Endothelial cell of umbilical vein (primary cell): ENCODE measurements at places on chromosomes 5 and 9. TPM values are rescaled to one million over a fixed set of nuclear protein-coding genes. Genes with fewer than 3 reads are reported as not detected.

GRCh38 chr9:21970800-21971640 is 23.2 kb downstream of the CDKN2A start:
- no peaks in the 10 kb centered on the region for H3K36me3 ChIP-seq
- DNase-seq = no peak
- H3K4me1 ChIP-seq = peaks cover 34% of the 10 kb centered on the region
- no peak overlapping the region for H3K4me3 ChIP-seq
- no peak overlapping the region for H3K27ac ChIP-seq

- peak; percentile 78 for DNase-seq
- H3K27ac ChIP-seq = no peak overlapping the region
- no peak overlapping the region for H3K4me3 ChIP-seq
- H3K27me3 ChIP-seq = no peaks in the 10 kb centered on the region
- no peaks in the 10 kb centered on the region for H3K4me1 ChIP-seq
- no peaks in the 10 kb centered on the region for H3K36me3 ChIP-seq
Measured at GRCh38 chr5:10283927-10284635, 23.6 kb downstream of the CMBL start.

GRCh38 chr5:40551496-40552491 is 127.9 kb upstream of the PTGER4 start:
- H3K36me3 ChIP-seq = no peaks in the 10 kb centered on the region
- no peaks in the 10 kb centered on the region for H3K27me3 ChIP-seq
- DNase-seq = peak; percentile 81
- peak overlapping the region; percentile 17 for H3K4me3 ChIP-seq
- H3K27ac ChIP-seq = peak overlapping the region; percentile 92
- H3K4me1 ChIP-seq = peaks cover 25% of the 10 kb centered on the region

DNA sequence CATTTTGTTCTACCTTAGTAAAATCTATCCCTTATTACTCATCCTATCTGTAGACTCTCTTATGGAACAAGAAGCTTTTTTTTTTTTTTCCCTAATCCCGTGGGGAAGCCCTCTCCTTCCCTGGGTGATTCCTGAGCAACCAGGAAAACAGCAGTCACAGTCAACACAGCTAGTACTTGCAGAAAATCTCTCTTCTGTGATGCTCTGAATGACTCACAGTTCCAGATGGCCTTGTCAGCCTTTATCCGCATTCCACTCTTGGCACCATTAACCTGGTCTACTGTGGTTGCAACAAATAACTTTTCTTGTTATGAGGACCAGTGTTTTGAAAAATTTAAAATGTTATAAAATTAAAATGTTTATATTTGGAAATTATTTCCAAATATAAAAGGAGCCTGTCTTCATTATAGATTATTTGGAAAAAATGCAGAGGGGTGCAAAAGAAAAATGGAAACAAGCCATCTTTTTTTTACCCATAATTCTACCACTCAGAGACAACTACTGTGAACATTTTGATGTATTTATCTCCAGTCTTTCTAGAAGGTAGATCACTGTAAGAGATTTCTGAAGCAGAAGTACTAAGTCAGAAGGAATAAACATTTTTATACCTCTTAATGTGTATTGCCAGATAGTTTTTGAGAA is 486.7 kb downstream of the RAB3C start:
- H3K27ac ChIP-seq = no peak overlapping the region
- H3K27me3 ChIP-seq = no peaks in the 10 kb centered on the region
- H3K4me3 ChIP-seq = no peak overlapping the region
- peak; percentile 5 for DNase-seq

- H3K27me3 ChIP-seq = peaks cover 19% of the 10 kb centered on the region
- H3K27ac ChIP-seq = no peak overlapping the region
- peaks cover 4% of the 10 kb centered on the region for H3K4me1 ChIP-seq
- H3K4me3 ChIP-seq = no peak overlapping the region
- DNase-seq = no peak
Measured at GRCh38 chr9:128206916-128207910, 4.0 kb downstream of the DNM1 start.

- no peaks in the 10 kb centered on the region for H3K4me1 ChIP-seq
- H3K27ac ChIP-seq = no peak overlapping the region
- DNase-seq = peak; percentile 76
- H3K36me3 ChIP-seq = no peaks in the 10 kb centered on the region
Measured at GRCh38 chr5:147857302-147858129, 21.0 kb upstream of the SCGB3A2 start.

DNA sequence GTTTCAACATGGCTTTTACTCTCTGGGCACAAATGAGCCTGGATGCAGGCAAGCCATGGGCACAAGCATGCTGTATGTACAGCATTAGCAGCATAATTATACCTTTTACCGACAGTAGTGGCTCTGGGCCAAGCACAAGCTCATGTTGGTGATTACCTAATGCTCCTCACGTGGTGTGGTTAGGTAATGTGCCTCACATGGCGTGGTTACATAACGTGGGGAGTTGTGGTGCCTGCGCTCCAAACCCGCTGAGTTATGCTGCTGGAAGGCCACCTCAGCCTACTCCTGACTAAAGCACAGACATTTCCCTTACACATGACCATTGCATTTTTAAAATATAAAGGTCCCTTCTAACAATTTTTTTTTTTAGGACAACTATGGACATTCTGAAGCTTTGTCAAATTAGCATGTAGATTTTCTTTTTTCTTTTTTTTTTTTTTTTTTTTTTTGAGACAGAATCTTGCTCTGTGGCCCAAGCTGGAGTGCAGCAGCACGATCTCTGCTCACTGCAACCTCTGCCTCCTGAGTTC is 794.0 kb downstream of the EFNA5 start:
- no peak for DNase-seq
- no peaks in the 10 kb centered on the region for H3K27me3 ChIP-seq
- no peaks in the 10 kb centered on the region for H3K36me3 ChIP-seq

GRCh38 chr5:133531594-133531993 is 80.7 kb downstream of the FSTL4 start:
- no peak overlapping the region for H3K27ac ChIP-seq
- no peak overlapping the region for H3K4me3 ChIP-seq
- no peak for DNase-seq
- H3K36me3 ChIP-seq = no peaks in the 10 kb centered on the region
- H3K27me3 ChIP-seq = peaks cover 3% of the 10 kb centered on the region

DNA sequence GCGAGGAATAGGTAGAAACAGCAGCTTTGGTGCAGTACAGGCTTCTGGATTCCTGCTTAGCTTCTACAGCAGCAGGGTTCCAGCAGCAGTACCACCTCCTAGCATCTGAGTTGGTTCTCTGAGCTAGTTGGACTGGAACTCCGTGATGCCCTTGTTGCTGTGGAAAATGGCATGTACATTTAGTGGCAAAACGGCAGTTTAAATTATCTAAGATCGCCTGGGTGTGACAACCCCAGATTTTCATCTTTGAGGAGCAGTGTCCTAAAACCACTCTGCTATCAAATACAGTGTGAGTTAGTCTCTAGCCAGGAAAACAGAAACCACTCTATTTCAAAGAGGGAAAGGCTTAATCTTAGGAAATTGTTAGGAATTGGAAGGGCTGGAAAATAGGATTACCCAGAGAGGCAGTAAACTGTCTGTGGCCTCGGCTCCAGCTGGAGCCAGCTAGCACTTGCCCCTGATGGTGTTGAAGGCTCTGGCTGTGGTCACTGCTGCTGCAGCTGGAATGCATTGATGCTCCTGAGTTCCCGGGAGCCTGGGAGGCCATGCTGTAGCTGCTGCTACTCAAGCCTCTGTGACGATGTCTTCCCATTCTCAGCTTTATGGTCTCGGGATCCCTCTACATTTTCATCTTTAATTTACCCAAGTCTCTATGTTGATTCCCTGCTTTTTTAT is 29.4 kb downstream of the RAD23B start:
- no peak overlapping the region for H3K4me3 ChIP-seq
- H3K27me3 ChIP-seq = no peaks in the 10 kb centered on the region
- peaks cover 12% of the 10 kb centered on the region for H3K36me3 ChIP-seq
- DNase-seq = no peak

- no peak for DNase-seq
- H3K4me1 ChIP-seq = no peaks in the 10 kb centered on the region
- H3K4me3 ChIP-seq = no peak overlapping the region
Measured at GRCh38 chr5:150103678-150104549, 17.6 kb upstream of the CSF1R start.

DNA sequence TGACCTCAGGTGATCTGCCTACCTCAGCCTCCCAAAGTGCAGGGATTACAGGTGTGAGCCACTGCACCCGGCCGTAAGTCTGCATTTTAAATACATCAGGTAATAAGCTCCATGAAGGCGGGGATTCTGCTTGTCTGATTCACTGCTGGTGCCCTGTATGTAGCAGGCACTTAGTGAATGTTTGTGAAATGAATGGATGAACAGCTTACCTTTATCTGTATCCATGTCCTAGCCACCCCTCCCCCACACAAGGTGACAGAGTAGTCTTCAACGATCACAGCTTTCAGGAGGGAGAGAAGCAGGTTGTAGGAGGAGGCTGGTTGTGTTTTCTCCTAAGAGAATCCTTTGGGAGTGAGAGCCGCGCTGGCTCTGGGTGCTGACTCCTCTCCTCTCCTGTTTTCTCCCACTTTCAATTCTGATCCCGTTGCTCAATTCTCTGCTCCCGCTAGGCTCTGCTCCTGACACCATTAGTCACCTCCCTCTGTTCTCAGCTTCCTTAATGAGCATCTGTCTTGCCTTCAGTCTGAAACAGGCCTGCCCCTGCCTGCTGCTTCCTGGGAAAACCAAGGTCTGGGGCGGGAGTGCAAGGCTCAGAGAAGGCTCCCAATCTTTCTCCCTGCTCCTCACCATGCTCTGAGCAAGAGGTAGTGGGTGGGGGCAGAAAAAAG is 88.8 kb upstream of the CTNNA1 start:
- H3K27ac ChIP-seq = no peak overlapping the region
- no peaks in the 10 kb centered on the region for H3K36me3 ChIP-seq
- H3K27me3 ChIP-seq = peaks cover 12% of the 10 kb centered on the region
- no peak overlapping the region for H3K4me3 ChIP-seq
- no peak for DNase-seq

DNA sequence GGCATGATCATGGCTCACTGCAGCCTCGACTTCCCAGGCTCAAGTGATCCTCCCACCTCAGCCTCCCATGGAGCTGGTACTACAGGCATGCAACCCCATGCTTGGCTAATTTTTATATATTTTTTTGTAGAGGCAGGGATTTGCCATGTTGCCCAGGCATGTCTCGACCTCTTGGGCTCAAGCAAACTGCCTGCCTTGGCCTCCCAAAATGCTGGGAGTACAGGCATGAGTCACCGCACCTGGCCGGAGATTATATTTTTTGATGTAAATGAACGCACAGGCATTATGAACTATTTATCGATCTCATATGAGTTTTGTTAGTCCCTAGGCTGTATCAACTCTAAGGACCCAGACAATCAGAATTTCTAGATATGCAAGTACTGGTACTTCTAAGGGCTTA is 25.5 kb upstream of the CEP120 start:
- no peaks in the 10 kb centered on the region for H3K27me3 ChIP-seq
- no peak overlapping the region for H3K27ac ChIP-seq
- no peak overlapping the region for H3K4me3 ChIP-seq
- no peaks in the 10 kb centered on the region for H3K36me3 ChIP-seq
- DNase-seq = no peak
- no peaks in the 10 kb centered on the region for H3K4me1 ChIP-seq

- H3K4me3 ChIP-seq = no peak overlapping the region
- no peaks in the 10 kb centered on the region for H3K4me1 ChIP-seq
- H3K36me3 ChIP-seq = no peaks in the 10 kb centered on the region
- no peak overlapping the region for H3K27ac ChIP-seq
- peaks cover 22% of the 10 kb centered on the region for H3K27me3 ChIP-seq
- DNase-seq = no peak
Measured at GRCh38 chr5:82320966-82321365, 42.8 kb upstream of the RPS23 start.

DNA sequence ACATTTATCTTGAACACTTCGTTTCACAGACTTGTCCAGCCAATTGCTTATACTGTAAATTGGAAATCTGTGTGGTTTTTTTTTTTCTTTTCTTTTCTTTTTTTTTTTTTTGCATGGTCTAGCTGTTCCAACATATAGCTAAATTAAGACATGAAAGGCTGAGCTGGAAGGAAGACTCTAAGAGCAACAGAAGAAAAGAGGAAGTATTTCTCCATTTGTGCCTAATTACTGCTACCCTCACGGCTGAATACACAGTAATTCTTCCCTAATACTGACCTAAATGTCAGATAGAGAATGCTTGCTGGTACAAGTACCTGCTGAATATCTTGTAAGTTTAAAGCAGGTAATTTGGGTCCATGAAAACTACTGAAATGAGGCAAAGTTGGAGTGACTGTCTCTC is 11.0 kb upstream of the HAPLN1 start:
- no peaks in the 10 kb centered on the region for H3K36me3 ChIP-seq
- H3K27ac ChIP-seq = no peak overlapping the region
- no peaks in the 10 kb centered on the region for H3K4me1 ChIP-seq
- no peak for DNase-seq
- H3K27me3 ChIP-seq = no peaks in the 10 kb centered on the region
- no peak overlapping the region for H3K4me3 ChIP-seq

DNA sequence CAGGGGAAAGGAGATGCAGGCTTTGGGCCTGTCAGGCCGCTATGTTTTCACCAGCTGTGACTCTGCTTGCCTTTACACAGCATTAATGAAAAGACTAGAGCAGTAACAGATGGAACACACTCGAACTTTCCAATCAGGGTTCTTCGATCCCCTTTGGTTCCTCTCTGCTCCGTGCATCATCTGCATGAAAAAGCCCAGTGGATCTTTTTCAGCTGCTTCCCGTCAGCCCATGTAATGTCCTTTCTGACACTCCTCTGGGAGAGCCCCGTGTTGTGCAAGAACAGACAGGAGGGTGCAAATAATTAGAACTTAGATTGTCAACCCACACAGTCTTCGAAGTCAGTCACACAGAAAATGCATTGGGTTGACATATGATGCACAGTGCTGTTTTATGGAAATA is 448.9 kb upstream of the ZNF462 start:
- no peak for DNase-seq
- no peaks in the 10 kb centered on the region for H3K36me3 ChIP-seq
- no peak overlapping the region for H3K27ac ChIP-seq
- no peaks in the 10 kb centered on the region for H3K4me1 ChIP-seq

Gene GABRA1
- total RNA-seq = not detected in 2 replicates

Gene C9orf50
- not detected in 2 replicates for total RNA-seq

Gene PSD2
- total RNA-seq = not detected in 2 replicates

Gene PCDHGA12
- 7.6 and 9.9 TPM in 2 replicates for total RNA-seq

Gene PCDHGB4
- total RNA-seq = 4.4 and 6.5 TPM in 2 replicates

Gene SLC36A3
- not detected in 2 replicates for total RNA-seq

Gene TMEM174
- total RNA-seq = not detected in 2 replicates

Gene NFIB
- 160 and 174 TPM in 2 replicates for total RNA-seq
